ENCODE measurements at places on chromosomes 13 and 19.

DNA sequence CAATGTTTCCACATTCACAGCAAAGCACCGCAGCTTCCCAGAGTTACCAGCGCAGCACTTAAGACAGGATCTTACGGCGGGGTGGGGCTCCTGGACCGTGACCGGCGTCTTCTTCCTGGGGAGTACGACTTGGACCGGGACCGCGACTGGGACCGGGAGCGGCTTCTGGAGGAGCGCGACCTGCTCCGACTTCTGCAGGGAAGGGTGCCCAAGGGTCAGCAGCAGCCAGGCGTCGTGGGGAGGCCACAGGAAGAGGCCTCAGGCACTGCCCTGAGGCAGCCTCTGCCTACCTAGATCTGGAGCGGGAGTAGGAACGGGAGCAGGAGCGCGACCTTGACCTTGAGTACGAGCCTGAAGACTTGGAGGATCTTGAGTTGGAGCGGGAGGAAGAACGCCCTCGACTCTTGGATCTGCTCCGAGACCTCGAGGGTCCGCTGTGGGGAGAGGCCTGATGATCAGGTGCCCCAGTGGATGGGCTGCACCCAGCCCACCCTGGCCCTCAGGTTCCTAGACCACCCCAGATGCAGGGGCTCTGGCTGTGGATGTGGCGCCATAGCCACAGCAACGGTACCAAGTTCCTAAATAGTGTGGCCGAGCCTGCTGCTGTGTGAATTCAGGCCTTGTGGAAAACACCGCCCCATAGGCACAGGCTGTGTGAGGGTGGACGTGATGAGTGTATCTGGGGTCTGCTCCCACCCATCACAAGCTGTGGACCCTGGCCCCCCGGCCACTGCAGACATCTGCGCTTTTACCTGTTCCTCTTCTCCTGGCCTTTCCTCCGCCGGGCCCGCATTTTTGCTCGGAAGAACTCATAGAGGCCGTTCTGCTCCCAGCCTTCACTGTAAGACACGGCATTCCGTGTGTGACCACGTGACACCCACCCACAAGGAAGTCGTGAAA, 21.9 kb downstream of the CHERP start:
- no peak for DNase-seq

DNA sequence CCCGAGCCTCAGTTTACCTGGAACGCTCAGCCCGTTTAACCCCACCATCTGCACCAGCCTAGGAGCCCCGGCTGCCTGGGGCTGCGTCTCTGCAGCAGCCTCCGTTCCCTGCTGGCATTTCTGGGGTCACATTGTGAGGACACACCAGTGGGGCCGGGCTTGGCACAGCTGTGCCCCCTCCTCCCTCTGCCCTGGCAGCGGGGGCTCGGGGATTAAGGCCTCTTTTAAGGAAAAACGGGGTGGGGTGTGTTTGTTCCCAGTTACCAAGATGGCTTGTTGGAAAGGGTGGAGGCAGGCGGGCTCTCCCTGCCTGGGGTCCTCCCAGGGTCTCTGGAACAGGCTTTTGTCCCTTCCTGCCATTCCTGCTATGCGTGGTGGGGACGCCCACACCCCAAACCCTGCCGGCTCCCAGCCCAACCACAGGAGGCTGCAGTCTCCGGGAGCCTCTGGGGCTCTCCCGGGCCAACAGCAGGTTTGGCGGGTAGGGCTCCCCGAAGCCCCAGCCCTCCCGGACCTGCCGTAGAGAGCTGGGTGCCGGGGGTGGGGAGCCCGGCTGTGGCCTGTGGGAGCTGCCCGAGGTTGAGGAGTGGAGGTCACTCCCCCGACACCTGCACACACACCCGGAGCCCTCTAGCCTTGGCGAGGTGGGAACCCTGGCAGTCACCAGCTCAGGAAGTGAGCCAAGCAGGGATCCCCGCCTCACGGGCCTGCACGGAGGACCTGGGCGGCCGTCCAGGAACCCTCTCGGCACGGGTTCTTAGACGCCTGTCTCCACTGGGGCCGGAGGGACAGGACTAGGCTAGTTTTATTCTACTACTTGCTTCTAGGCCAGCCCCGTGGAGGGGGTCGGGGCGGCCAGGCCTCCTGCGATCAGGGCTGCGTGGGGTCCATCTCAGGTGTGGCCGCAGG, 36.9 kb downstream of the GADD45B start:
- DNase-seq, result no peak

- DNase-seq, result no peak
Observed at GRCh38 chr13:52869621-52870020, 21.2 kb upstream of the PCDH8 start.

DNA sequence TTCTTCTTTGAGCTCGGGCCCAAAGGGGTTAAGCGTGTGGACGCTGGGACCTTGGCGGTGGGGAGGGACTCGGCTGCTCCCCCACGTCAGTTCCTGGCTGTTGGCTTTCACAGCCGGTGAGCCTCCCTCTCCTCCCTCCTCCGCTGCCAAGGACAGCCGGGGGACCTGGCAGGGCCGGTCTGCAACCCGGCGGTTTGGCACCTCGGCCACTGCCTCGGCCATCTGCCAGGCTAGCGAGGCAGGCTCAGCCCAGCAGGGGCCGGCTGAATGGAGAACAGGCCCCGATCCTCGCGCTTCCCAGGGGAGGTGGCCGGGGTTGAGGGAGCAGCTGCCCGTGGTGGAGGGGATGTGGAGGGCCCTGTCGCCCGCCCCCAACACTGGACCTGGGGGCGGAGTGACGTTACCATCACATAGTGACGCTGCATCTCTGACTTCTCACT, 5.0 kb downstream of the TLE5 start:
- DNase-seq, result no peak

- no peak for DNase-seq
Observed at GRCh38 chr13:51590971-51591627, 6.8 kb downstream of the WDFY2 start.

- DNase-seq, result no peak
Observed at GRCh38 chr19:35045667-35046300, 4.3 kb downstream of the HPN start.

DNA sequence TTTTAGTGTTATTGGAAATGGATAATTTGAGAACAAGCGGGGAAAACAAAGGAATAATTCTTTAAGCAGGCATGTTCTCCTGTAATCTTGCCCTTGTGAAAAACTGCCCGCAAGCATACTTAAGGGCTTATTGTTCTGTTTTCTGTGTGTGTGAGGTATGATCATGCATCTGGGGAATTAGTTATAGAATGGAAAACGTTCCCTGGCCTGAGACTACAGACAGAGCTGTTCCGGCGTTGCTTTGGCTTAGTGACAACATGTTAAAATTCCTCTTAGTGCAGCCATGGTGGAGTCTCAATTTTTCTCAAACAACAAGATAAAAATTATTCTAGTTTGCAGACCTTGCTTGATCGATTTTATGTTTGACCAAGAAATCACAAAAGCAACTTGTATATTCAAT, 560.2 kb upstream of the SPRY2 start:
- no peak for DNase-seq

- no peak for DNase-seq
Observed at GRCh38 chr19:11580116-11580515, 2.7 kb upstream of the ACP5 start.

GRCh38 chr19:18126097-18126496, 26.9 kb upstream of the PIK3R2 start:
- DNase-seq, result no peak

DNA sequence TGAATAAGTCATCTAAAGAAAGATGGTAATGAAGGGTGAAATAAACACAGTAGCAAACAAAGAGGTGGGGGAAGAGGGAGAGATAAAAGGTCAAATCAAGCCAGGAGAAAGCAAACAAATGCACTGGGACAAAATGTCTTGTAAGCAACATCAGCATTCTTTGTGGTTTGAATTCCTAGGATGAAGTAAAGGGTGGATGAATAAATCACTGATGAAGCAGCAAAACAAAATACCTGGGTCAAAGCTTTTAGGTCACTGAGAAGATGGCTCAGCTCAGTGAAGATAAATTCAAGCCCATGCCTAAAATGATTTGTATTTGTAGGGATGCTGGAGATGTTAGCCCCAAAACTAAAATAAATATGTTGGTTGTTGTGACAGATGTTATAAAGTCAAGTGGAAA, 86.5 kb upstream of the FBXL3 start:
- DNase-seq, result no peak

- no peak for DNase-seq
Observed at GRCh38 chr13:29479716-29480492, 115.6 kb downstream of the SLC7A1 start.

DNA sequence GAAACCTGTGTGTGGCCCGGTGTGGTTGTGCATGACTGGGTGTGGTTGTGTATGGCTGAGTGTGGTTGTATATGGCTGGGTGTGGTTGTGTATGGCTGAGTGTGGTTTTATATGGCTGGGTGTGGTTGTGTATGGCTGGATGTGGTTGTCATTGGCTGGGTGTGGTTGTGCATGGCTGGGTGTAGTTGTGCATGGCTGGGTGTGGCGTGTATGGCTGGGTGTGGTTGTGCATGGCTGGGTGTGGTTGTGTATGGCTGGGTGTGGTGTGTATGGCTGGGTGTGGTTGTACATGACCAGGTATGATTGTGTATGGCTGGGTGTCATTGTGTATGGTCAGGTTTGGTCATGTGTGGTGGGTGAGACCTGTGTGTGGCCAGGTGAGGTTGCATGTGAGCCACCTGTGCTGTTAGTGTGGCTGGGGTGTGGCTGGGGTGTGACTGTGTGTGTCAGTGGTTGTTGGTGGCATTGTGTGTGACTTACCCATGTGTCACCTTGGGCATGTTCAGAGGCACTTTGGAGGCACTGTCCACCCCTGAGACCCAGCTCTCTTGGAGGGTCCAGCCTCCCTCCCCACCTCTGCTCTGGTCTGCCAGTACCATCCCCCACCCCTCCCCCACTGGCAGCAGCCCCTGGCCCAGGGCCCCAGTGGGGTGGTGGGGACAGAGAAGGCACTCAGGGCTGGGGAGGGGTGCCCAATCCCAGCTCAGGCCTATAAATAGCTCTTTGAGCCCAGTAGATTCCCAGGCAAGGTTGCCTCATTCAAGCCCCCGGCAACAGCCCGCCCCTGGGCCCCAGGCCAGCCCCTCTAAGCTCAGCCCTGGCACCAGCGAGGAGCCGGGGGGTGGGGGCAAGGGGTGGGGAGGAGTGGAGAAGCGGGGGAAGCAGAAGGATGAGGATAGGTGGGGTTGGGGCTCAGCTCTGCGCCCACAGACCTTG, 3.9 kb upstream of the NCAN start:
- no peak for DNase-seq

- DNase-seq, result no peak
Observed at GRCh38 chr13:108086678-108087077, 128.7 kb downstream of the LIG4 start.

DNA sequence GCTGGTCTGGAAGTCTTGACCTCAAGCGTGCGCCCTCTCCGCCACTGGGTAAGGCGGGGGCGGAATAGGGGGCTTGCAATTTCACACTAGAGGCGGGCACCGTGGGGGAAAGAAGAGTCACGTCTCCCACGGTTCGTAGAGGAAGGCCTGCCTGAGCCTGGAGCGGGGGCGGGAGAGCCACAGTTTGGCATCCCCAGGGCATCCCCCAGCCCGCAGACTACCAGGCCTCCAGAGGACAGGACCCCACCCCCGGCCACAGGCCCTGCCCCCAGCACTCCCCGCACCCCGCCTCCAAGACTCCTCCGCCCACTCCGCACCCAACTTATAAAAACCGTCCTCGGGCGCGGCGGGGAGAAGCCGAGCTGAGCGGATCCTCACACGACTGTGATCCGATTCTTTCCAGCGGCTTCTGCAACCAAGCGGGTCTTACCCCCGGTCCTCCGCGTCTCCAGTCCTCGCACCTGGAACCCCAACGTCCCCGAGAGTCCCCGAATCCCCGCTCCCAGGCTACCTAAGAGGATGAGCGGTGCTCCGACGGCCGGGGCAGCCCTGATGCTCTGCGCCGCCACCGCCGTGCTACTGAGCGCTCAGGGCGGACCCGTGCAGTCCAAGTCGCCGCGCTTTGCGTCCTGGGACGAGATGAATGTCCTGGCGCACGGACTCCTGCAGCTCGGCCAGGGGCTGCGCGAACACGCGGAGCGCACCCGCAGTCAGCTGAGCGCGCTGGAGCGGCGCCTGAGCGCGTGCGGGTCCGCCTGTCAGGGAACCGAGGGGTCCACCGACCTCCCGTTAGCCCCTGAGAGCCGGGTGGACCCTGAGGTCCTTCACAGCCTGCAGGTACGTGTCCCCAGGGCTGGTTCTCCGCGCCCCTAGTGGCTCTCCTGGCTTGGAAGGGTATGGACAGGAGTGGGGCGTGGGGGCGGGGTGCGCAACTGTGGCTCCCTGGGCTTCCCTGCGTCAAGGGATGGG, at the start of gene ANGPTL4:
ANGPTL4 (plus strand) TSS at position 353 of the 969 bp plus-strand sequence; CDS start at position 520, 167 bp downstream.
- peak; percentile 12 for DNase-seq

GRCh38 chr19:7547159-7547558, 11.6 kb downstream of the PNPLA6 start:
- DNase-seq, result no peak

DNA sequence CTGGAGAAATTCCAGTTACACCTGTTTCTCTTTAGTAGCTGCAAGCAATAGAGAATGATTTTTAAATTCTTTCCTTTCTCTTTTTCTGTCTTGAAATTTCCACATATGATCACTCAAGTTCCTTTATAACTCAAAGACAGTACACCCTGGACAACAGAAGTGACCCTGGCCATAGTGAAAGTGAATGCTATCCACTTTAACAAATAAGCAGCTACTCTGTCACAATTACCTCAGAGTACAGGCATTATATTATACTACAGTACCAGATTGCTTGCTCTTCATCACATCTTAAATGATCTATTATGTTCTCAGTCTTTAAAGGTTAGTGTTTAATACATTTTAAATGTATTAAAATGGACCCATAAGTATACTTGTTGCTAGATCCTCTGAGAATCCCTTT, 136.2 kb downstream of the KLF12 start:
- DNase-seq, result no peak

GRCh38 chr19:54096617-54097106, 3.9 kb downstream of the OSCAR start:
- no peak for DNase-seq

- DNase-seq, result no peak
Observed at GRCh38 chr19:21147540-21147939, 5.7 kb downstream of the ZNF431 start.

DNA sequence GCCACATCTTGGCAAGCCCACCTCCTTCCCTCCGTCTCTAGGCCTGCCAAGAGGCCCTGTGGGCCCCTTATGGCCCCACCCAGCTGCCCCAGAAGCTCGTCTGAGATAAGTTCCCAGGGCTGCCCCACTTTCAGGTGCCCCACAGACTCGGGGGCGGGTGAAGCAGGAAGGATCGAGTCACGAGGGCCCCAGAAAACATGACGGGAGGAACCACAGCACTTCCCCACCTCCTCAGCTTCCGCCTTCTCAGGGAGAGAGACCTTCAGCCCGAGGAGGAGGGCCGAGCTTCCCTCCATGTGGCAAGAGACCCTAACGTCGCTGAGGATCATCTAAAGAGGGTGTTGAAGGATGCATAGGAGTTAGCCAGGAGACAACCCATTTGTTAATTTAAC, 4.5 kb upstream of the IL12RB1 start:
- no peak for DNase-seq

DNA sequence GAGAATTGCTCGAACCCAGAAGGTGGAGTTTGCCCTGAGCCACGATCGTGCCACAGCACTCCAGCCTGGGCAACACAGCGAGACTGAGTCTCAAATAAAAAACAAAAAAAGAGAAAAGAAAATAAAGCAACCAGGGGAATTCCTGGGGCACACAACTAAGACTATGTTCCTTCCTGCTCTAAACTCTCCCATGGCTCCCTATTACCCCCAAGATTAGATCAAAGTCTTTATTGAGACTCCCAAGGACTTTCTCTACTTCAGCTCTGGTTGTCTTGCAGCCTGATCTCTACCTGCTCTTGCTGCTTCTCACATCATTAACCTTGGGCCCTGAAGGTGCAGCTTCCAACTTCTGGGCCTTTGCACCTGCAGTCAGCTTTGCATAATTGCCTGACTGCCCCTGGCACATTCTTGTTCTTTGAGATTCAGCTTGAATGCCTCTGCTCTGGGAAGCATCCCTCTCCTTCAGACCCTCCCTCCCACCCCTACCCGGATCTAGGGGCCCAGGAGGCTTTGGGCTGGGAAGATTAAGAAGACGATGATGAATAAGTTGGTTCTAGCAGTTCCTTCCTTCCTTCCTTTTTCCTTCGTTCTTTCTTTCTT, 16.8 kb upstream of the CERS4 start:
- DNase-seq, result no peak
